Left cardiac atrium (tissue), 4 donors: ENCODE measurements at places on chromosomes 6 and 20. TPM values are rescaled to one million over a fixed set of nuclear protein-coding genes. Genes with fewer than 3 reads are reported as not detected.

- DNase-seq, result no peak
These were observed 121.3 kb downstream of the STXBP5 start for GRCh38 chr6:147325557-147325956.

- no peak for DNase-seq
These were observed 35.8 kb downstream of the HLA-B start for GRCh38 chr6:31321005-31321707.

- DNase-seq, result no peak
These were observed 206.9 kb downstream of the NKAIN2 start for GRCh38 chr6:124010574-124010973.

Gene KHDC1
- total RNA-seq, result 2.1 TPM

Gene CRISP2
- not detected for total RNA-seq

Gene ADGRF1
- not detected for total RNA-seq

Gene LGSN
- not detected for total RNA-seq

Gene DEFB123
- total RNA-seq, result not detected

- DNase-seq, result no peak
These were observed 179.4 kb downstream of the FOXC1 start for GRCh38 chr6:1789092-1789491.

Gene MEI4
- total RNA-seq, result 0.85 TPM

Gene COL12A1
- 33.6 TPM for total RNA-seq

- DNase-seq, result no peak
These were observed 56.5 kb upstream of the NRSN1 start for GRCh38 chr6:24069526-24069925.

DNA sequence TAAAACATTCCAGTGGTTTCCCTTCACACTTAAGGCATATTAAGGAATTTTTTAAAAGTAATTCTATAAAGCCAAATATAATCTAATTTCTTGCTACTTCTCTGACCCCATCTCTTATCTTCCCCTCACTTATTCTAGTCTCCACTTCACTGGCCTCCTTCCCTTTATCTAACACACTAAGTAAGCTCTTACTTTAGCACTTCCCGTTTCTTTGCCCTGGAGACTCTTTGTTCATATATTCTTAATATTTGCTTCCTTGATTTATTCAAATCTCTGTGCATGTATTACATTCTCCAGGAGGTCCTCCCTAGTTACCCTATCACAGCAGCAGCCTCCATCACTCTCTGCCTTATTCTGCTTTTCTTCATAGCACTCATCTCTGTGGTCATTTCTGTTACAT is 20.3 kb downstream of the GTPBP2 start:
- no peak for DNase-seq

DNA sequence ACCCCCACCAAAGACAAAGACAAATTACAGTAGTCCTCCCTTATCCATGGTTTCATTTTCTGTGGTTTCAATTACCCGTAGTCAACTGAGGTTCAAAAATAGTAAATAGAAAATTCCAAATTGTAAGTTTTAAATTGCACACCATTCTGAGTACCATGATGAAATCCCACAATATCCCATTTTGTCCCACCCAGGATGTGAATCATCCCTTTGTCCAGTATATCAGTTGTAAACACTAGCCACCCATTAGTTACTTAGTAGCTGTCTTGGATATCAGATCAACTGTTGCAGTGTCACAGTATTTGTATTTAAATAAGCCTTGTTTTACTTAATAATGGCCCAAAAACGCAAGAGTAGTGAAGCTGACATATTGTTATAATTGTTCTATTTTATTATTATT is 364.0 kb upstream of the ARID1B start:
- no peak for DNase-seq

- no peak for DNase-seq
These were observed 609.9 kb upstream of the MAP3K7 start for GRCh38 chr6:91196729-91197128.

DNA sequence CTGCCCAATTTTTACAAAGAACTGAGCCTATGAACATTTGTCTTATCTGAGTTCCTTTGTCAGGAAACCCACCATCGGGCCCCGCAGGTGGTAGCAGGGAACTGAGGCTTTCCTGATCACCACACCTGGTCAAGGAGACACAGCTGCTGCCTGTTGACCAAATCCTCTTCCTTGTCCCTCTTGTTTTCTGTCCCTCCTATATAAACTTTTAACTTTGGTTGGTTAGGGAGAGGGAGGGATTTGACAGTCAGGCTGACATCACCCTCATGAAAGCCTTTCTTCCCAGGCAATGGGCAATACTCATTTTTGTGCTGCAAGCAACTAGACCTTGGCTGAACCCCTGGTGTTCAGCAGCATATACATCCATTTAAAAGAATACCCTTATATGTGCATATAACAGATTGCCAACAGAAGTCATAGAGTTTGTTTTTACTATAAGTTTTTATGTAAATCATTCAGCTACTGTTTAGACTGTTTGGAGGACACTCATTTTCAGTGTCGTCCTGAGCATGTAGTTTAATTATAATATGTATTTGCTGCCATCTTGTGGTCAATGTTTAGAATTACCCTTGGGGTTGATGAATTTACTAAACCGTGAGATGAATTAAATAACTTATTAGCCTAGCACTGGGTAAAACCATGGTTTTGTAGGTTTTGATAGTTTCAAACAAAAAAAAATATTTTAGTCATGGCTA is 17.0 kb downstream of the CRISP1 start:
- no peak for DNase-seq

- DNase-seq, result no peak
These were observed 28.8 kb downstream of the MTRES1 start for GRCh38 chr6:107056796-107057195.

DNA sequence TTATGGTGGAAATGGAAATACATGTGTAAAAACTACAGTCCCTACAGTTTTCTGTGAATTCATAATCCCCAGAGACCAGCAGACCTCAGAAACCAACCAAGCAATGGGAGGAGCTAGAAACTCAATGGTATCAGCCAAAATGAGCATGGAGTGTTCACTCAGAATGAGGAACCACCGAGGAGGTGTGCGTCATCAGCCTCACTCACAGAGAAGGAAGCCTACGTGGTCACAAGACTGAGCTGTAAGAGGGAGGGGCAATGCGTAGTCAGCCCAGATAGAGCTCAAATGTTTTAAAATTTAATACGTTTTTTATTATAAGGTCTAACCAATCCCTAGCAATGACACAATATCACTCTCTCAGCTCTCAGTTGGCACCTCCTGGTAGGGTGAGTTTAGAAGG is 17.4 kb downstream of the MYLK4 start:
- DNase-seq, result peak; percentile 76

Gene OR2J2
- not detected for total RNA-seq
